Stimulated activated CD8-positive, alpha-beta memory T cell treated with anti-CD3 and anti-CD28 coated beads, Interleukin-7, amount 100 ng/mL, for 1 hour (primary cell): ENCODE measurements at places on chromosomes 16 and 17.

- no peak for DNase-seq
These were observed 32.8 kb downstream of the SREBF1 start for GRCh38 chr17:17804007-17804406.

DNA sequence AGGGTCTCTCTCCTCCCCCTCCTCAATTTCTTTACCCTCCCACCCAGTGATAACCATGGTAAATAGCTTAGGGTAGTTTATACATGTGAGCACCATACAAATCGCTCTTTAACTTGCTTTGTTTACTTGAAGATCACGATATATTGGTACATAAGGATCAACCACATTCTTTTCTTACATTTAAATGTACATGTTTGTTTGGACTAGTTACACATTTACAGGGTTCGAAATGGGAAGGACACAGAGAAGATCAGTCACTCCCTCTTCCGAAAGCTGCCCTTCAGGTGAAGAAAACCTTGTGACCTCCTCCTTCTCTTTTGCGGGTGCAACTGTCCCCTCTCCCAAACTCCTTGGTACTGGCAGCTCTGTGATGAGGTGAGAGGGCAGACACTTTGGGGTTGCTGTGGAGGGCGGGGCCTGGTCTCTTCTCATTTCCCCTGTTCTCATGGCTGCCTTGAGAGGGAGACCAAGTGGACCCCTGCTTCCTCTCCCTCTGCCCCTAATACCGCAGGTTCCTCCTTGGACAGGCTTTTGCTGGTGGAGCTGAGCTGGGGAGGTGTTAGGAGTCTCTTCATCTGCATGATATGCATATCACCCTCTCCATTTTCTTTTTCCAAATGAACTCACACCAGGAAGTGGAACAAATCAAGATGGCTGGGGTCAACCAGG, 4.7 kb upstream of the PIK3R6 start:
- no peak for DNase-seq

DNA sequence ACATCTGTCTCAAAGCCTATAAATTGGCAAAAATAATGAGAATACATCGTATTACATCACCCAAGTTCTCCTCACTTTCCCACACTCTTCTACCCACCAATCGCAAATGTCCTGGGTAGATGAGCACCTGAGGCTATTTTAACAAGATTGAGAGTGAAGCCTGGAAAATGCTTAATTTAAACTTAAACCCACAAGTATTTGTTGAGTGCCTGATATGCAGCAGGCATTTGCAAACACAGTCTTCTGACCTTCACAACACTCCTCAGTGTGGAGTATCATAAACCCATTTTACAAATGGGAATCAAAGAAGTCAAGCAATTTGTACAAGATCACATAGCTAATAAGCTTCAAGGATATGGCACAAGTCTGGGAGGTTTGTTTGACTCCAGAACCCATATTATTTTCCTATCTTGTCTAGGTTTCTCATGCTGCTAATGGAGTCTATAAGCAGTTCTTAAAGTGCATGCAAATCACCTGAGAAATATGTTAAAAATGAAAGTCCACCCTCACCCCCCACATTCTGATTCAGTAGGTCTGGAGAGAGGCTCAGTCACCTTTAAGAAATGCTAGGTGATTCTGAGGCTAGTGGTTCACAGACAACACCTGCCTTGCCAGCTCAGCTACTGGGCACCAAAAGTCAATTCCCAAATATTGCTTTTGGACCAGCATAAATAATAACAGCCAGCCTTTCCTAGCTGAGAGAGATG, 34.9 kb upstream of the CCL2 start:
- no peak for DNase-seq

DNA sequence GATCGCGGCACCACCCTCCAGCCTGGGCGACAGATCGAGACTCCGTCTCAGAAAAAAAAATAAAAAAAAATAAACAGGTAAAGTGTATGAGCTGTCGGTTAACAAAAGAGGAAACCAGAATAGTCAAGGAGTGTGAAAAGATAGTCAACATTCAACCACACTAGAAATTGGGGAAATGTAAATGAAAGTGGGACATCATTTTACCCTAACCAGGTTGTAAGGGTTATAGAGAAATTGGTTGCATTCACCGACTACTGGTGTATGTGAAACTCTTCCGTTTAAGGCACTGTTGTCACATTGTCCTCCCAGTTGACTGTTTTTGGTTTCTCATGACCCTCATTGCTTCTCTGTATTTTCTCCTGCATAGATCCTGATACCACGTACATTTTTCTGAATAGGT, 62.8 kb downstream of the RABEP1 start:
- DNase-seq: no peak
